Aorta (tissue), 5 donors: ENCODE measurements at places on chromosomes 1 and 21.
A peak's percentile ranks its signal among the peaks of the same experiment; 100 is the strongest.

DNA sequence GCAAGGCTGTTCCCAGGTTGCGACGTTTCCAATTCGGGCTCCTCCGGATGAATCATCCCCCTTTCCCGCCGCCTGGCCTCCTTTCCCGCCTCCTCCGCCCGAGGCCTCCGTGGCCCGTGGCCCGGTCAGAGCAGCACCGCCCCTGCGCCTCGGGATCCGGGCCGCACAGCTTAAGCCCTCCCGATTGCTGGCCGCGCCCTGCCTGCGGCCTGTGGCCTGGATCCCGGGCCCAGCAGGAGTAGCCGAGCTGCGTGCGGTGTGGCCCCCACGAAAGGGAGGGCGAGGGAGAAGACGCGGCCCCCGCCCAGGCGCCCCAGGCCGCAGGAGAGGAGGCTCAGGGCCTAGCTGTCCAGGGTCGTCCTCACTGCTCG, 1.0 kb downstream of the TMEM200B start:
- DNase-seq: peak; percentile 94

GRCh38 chr1:151947140-151947539, 37.8 kb upstream of the THEM4 start:
- no peak for DNase-seq

DNA sequence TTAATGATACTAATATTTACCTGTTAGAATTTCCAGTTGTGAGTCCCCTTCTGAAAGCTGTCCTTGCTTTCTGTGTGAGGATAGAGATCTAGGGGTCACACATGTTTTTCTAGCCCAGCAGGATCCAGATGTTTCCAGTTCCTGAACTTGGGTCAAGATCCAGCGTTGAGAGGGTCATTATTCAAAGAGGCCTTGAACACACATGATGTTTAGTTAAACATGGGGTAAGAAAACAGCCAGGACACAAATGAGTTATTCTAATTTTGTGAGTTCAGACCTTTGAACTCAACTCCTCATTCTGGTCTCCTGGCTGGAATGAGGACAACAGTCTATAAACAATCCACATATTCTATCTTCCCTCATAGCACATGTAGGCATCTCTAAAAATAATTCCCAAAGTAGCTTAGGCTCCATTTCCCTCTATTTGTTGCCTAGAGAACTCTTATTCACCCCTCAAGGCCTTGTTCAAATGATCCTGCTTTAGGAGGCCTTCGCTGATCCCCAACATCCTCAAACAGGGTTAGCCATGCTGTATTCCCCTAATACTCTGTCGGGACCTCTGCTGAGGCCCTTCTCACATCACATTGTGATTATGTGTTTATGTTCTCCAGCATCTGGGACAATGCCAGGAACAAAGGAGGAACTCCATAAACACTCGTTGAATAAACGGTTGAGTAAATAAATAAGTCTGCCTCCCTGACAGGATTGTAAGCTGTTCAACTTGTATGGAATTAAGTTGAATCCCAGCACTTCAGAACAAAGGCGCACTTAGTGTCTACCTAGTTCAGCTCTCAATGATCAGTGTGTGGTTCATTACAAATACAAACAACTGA, 15.0 kb upstream of the KCNN3 start:
- DNase-seq: no peak

- DNase-seq: no peak
Measured at GRCh38 chr1:197916500-197916983, 630 bp upstream of the LHX9 start.

GRCh38 chr1:5551274-5551975, 440.8 kb downstream of the NPHP4 start:
- no peak for DNase-seq
